Left lung (tissue), 14 donors: ENCODE measurements at places on chromosomes 5 and 9.

- no peak for DNase-seq
Observed at GRCh38 chr9:6641961-6642360, 3.6 kb downstream of the GLDC start.

- DNase-seq, result no peak
Observed at GRCh38 chr9:87677776-87678587, 47.9 kb upstream of the CTSL start.

DNA sequence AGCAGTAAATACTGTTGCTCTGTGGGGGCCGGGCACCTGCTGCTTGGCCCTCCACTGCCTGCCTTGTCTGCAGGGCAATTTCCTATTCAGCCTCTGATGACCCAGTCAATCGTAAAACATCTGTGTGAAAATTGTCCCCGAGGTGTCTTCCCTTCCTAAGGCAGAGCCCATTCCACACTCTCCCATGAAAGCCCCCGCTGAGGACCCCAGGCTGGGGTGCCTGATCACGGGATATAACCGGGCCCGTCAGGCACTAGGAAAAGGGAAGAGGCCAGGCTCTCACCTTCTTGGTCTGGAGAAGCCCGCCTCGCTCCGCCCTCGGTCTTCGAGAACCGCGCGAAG lies 27.2 kb upstream of the SCGB3A1 start:
- no peak for DNase-seq

- no peak for DNase-seq
Observed at GRCh38 chr5:79263290-79263689, 27.4 kb downstream of the JMY start.
